Cardiac ventricle fibroblast (primary cell): ENCODE measurements at places on chromosomes 1 and 21. TPM values are rescaled to one million over a fixed set of nuclear protein-coding genes. Genes with fewer than 3 reads are reported as not detected.

SYT2 gene
- not detected in 2 replicates for total RNA-seq

SPOCD1 gene
- 18.3 and 23.2 TPM in 2 replicates for total RNA-seq

IGSF9 gene
- total RNA-seq, result not detected in 2 replicates

SLC1A7 gene
- total RNA-seq, result 0.12 and 0.34 TPM in 2 replicates

TMPRSS15 gene
- not detected in 2 replicates for total RNA-seq

DIO1 gene
- total RNA-seq, result not detected in 2 replicates

COL24A1 gene
- total RNA-seq, result 0.62 and 1.3 TPM in 2 replicates

BTBD19 gene
- total RNA-seq, result 5.1 and 7.8 TPM in 2 replicates

TEX38 gene
- total RNA-seq, result not detected in 2 replicates

FCRL4 gene
- total RNA-seq, result not detected in 2 replicates
